ENCODE measurements at places on chromosomes 7 and 10.

GRCh38 chr7:158945519-158945918 is 89.2 kb downstream of the DYNC2I1 start:
- no peak for DNase-seq

DNA sequence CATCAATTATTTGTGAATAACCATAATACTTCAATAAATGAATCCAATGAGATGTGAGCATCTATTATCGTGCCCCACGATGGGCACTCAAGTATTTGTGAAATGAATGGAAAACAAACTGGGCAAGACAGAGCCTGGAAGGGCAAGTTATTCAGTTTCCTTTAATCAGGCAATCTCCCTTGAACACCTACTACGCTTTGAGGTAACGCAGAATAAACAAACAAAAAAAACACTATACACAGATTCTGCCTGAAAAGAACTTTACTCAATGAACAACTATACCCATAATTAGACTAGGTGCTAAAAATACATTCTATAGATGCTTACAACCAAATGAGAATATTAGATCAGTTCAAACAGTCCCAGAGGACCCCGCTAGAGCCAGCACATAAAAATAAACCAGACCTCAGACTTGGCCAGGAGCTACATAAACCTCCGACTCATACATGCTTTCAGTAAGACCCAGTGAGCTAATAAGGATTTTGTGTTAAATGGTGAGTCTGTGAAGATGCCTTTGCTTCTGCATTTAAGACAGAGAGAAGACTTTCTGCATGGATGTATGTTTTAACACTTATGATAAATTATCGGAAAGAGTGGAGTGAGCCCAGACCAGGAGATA is 121.3 kb downstream of the MPP7 start:
- no peak for DNase-seq

- DNase-seq = no peak
Observed at GRCh38 chr10:8360365-8360764, 305.9 kb downstream of the GATA3 start.

GRCh38 chr10:89750441-89750840 is 49.1 kb downstream of the KIF20B start:
- DNase-seq = no peak

GRCh38 chr10:48187713-48188485 is 86.6 kb downstream of the FRMPD2 start:
- DNase-seq = no peak

DNA sequence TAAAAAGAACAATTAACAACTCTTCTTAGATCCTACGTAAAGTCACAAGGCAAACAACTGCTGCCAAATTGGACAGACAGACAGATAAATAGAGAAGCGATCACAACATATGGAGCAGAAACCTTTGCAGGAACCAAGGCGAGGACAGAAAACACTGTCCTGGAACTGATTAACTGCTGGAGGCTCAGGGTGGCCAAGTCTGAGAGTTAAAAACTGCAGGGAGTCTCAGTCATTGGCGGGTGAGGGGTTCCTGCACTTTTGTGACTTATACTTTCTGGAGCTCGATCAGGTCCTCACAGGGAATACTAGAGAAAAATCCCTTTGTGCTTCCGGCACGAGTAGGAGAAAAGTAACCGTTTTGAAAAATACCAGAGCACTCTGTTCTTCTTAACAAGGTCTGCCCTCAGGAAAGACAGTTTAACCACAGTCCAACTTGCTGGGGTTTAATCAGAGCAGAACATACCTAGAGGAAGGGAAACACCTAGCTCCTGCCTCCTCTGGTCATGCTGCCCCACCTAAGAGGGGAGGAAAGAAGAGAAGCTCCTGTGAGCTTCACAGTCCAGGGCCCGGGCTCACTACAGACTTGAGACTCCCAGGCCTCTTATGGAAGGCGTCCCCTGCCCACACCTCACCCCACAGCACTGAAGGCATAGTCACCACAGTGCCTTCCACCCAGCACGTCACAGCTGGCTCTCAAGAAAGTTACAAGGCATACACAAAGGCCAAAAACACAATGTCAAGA is 74.9 kb downstream of the LARP4B start:
- DNase-seq = no peak

- no peak for DNase-seq
Observed at GRCh38 chr10:120578890-120579289, 121.9 kb downstream of the PLPP4 start.

DNA sequence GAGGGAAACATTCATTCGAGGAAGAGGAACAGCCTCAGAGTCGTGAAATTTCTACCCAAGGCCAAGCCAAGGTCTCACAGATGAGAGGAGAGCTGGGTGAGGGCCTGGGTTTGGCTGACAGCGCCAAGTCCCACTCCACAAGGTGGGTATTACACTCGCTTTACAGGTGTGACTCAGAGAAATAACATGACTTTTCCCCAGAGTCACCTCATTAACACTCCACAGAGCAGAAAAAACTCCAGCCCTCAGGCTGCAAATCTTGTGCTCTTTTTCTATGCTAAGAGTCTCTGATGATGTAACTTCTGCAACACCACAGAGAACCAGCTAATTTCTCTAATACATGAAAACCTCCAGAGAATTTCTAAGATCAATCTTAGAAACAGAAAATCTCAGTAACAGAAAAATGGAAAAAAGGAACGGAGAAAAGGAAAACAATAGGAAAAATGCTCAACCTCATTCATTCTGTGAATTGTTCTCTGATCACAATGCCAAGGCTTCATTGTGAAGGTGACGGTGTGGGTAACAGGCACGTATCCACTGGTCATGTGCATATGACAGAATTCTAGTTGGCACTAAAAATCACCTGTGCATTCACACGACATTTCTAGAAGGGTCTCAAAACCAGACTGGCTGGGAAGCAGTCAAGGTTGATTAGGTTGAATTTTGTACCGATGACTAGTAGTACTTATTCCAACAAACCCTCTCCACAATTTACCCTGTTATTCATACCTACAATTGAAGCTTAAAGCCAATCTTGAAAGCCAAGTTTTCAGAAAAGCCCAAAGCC is 20.3 kb downstream of the YWHAG start:
- no peak for DNase-seq

DNA sequence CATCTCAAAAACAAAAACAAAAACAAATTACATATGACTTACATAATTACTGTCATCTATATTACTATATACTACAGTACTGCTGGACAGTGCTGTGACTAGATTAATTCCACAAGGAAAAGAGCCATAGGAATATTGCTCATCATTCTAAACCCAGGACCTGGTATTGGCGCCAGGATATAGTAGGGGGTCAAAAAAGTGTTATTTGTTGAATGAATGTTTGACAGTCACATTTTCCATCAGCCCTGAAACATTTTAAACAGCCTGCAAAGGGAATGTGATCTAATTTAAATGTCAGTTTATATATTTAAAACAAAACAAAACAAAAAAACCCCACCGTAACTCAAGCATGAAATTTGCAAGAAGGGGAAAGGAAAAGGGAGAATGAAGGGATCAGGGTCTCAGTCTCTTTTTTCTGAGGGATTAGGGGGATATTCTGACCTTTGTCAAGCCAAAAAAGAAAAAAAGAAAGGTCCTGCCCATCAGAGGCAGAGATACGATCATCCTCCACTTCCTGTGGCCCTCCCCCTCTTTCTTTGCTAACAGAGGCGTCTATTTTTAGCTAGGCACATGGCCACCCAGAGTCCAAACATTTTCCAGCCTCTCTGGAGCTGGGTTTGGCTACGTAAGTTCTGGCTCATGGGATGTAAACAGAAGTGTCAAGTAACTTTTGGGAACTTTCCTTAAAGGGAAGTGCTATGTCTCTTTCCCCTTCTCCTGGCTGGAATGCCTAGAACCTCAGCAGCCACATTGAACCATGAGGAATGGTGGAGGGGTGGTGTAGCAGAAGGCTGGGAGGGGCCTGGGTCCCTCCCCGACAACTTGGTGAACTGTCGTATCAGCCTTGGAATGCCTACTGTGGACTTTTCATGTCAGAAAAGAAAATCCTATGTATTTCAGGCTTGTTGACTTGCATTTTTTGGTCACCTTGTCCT is 44.6 kb upstream of the DLG5 start:
- DNase-seq = no peak

DNA sequence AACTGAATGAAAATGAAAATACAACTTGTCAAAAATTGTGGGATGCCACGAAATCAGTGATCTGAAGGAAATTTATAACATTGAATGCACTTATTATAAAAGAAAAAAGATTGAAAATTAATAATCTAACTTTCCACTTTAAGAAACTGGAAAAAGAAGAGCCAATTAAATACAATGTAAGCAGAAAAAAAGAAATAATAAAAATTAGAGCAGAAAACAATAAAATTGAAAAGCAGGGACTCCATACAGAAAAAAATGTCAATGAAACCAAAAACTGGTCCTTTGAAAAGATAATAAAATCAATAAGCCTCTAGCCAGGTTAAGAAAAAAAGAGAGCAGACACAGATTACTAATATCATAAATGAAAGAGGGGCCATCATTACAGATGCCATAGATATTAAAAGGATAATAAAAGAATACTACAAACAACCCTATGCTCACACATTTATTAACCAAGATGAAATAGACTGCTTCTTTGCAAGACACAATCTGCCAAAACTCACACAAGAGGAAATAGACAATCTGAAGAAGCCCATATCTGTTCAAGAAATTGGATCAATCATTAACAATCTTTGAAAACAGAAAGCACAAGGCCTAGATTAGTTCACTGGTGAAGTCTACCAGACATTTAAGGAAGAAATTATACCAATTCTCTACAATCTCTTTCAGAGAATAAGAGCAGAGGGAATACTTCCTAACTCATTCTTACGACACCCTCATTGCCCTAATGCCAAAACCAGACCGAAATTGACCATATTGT is 233.8 kb upstream of the NEBL start:
- no peak for DNase-seq

DNA sequence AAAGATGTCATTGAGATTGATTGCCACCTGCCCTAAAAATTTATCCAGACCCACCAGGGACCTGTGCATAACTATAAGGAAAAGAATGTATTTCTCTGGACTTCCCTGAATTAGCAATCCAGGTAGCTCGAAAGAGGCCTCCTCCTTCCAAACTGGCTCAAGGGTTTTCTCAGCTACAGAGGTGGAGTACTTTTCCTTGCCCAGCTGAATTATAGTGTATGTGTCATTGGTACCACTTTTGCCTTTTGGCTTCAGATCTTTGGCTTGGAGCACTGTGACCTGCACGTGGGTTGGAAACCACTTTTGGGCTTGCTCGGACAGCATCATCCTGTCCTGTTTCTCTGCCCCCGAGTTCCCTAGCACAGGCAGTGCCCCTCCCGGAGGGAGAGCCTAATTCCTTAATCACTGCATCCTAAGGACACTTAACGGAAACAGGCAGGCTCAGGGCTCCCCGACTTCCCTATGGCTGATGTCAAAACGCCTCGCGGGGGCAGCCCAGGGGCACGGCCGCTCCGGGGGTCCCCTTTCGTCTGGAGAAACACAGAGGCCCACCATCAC is 825 bp downstream of the RAB11FIP2 start:
- DNase-seq = no peak

- DNase-seq = no peak
Observed at GRCh38 chr7:99111591-99111990, 32.3 kb downstream of the SMURF1 start.

DNA sequence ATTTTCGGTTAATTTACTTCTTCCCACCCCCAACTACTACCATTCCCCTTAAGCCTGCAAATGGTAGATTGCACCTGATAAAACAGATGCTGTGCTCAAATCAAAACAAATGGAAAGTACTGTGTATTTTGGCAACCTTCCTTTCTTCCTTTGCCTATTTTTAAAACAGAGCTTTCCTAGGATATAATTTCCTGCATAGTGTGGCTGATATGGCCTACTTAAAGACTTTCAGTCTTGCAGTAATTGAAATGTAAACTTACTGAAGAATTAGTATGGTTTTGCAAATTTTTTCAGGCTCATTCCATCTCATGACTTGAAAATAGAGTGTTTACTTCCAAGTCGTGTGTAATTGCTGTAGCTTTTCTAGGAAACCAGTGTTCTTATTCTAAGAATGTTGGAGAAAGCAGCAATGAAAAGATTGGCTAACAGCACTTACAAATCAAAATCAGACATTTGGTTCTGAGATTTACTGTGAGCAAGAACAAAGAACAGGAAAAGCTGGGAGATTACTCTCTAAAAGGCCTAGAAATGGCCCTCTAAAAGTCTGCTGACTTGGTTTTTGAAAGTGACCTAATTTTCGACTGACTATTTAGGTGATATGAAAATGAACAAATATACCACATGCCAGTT is 52.0 kb downstream of the REEP3 start:
- peak; percentile 15 for DNase-seq

DNA sequence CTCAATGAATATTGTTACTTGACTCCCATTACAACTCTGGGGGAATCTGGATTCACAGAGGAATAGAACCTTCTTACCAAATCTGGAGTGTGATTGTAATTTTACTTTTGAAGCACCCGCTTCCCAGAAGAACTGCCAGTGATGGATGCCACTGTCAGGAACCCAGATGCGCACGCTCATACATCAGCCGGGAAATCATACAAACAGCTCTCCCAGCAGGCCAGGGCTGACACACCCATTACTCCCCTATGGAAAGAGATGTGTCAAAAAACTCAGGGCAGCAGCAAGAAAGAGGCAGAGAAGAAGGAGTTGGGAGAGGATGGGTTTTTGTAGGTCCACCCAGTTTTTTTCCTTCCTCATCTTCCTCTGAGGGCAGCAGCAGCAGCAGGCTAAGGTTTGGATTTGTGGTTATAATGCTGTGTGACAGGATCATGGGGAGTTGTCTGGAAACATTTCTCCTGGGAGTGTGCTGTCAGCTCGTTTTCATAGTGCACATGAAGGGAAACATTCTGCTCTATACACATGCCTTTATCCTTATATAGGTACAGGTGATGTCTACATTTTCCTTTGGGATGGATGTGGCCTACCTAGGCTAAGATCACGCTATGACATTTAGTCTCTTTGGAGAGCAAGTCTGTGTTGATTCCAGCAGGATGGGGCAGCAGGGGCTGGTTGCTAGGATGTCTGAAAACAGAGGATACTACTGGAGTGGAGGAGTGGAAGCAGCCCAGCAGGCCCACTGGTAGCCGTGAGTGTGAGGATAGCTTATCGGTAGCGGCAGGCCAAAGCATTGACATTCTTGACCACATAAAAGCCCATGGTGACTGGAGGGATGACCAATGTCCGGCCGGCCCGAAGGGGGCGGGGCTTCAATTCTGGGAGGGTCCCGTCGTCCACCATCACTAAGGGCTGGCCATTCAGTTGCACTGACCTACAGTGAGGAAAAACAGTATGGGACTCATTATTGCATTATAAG is 12.4 kb upstream of the HPS1 start:
- DNase-seq = no peak
